CD4-positive, alpha-beta T cell treated with Interleukin-15 for 4 hours (primary cell): ENCODE measurements at places on chromosomes 5 and 9.

- no peak for DNase-seq
Measured at GRCh38 chr5:180129291-180130190, 58.0 kb upstream of the RNF130 start.

DNA sequence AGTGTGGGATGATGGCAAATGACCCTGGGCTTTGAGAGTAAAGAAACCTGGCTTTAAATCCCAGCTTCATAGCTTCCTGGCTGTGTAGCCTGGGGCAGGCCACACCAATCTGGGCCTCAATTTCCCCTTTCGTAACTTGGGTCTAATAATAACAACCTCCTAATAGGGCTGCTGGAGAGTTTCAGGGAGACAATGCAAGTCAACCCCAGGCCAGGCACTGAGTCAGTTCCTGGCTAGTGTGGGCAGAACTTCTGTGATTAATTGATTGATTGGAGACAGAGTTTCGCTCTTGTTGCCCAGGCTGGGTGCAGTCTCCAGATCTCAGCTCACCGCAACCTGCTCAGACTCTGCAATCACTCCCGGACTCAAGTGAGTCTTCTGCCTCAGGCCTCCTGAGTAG is 3.3 kb upstream of the SH2D3C start:
- DNase-seq: no peak

DNA sequence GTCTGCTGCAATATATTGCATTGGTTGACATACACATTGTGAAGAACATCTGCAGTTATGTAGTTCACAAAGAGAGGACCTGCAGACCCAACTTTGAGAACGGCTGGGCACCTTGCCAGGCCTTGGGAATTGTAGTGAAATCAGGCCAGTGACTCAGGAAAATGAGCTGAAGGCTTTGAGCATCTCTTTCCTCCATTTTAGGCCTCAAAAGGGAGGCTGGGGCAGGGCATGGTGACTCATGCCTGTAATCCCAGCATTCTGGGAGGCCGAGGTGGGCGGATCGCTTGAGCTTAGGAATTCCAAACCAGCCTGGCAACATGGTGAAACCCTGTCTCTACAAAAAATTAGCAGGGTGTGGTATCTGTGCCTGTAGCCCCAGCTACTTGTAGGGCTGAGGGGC is 1.4 kb upstream of the IPPK start:
- no peak for DNase-seq

GRCh38 chr9:8863886-8864544 is 1064.4 kb upstream of the DMAC1 start:
- DNase-seq: no peak

DNA sequence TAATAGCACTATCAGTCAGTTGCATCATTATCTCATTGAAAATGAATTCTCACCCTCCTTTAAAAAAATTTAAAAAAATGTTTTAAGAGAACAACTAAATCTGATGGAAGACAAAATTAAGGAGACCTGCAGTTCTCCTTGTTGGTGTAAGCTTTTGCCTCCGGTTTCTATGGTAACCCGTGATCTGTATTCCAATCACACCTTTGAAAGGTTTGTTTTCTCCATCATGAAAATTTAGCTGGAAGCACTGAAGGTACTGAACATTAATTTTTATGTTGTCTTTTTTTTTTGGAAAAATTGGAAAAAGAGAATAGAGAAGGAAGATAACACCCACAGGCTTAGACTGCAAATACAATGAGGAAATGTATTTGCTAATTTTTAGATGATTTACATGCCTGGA is 2.5 kb upstream of the BASP1 start:
- no peak for DNase-seq

DNA sequence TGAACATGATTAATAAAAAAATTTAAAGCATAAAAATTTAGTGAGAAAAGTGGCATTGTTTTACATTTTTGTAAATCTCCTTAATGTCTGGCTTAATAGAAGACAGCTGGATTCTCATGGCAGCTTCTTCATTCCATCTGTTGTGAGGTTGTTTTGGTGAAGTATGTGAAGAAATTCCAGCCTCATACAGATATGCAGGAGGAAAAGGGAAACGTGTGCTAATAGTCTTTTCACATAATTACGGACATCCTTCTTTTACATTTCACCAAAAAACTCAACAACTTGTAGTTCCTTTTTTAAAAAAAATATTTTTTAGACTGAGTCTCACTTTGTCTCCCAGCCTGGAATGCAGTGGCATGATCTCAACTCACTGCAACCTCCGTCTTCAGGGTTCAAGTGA is 46.9 kb downstream of the HACD4 start:
- DNase-seq: no peak

DNA sequence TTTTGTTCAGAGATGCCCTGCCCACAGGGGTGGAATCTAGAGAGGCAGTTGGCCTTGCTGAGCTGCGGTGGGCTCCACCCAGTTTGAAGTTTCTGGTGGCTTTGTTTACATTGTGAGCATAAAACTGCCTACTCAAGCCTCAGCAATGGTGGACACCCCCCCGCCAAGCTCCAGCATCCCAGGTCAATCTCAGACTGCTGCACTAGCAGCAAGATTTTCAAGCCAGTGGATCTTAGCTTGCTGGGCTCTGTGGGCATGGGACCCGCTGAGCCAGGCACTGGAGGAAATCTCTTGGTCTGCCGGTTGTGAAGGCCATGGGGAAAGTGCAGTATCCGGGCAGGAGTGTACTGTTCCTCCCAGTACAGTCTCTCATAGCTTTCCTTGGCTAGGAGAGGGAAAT is 55.5 kb downstream of the MINAR2 start:
- no peak for DNase-seq

DNA sequence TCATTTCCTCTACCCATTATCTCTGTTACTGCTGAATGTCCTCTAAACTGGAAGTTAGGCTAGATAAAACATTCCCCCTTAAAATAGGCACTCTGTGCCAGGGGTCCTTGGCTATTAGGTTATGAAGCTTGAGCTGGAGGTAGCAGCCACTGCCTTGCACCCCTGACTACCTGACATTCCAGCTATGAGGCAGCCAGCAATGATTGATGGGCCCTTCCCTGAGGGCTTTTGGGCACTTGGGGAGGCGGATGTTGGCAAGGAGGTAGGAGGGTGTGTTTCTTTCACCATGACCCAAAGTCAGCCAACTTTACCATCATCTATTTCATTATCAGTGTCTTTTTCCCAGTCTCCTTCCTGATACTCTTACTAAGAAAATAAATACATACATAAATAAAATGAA is 17.1 kb downstream of the TARS1 start:
- no peak for DNase-seq

DNA sequence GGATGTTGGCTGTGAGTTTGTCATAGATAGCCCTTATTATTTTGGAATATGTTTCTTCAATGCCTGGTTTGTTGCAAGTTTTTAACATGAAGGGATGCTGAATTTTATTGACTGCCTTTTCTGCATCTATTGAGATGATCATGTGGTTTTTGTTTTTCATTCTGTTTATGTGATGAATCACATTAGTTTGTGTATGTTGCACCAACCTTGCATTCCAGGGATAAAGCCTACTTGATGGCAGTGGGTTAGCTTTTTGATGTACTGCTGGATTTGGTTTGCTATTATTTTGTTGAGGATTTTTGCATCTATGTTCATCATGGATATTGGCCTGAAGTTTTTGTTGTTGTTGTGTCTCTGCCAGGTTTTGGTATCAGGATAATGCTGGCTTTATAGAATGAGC is 225.6 kb downstream of the PCSK1 start:
- DNase-seq: no peak

GRCh38 chr5:26329562-26330189 is 708.7 kb downstream of the CDH9 start:
- DNase-seq: no peak

DNA sequence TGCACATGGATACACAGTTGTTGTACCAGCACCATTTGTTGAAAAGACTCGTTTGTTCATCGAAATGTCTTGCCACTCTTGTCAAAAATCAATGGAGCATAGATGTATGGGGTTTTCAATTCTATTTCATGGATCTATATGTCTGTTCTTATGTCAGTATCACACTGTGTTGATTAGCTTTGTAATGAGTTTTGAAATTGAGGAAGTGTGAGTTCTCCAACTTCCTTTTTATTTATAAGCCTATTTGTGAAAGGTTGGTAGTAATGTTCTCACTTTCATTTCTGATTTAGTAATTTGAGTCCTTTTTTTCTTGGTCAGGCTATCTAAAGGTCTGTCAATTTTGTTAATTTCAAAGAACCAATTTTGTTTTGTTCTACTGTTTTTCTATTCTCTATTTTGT is 26.1 kb downstream of the ZNF510 start:
- no peak for DNase-seq

DNA sequence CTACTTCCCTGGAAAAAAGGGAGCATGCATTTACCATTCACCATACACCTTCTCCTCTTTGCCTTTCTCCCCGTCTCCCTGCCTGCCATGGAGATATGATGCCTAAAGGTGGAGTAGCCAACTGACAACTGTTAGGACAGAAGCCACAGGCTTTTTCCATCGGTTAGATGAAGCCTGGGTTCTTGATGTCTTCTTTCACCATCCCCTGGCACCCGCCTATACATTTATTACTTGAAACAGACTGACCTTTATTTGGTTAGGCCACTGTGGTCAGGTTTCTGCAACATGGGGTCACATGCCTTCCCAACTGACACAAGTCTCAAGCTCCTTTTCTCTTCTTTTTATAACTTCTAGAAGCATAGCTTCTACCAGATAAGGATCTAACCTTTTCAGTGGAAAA is 7.1 kb downstream of the LCP2 start:
- no peak for DNase-seq

DNA sequence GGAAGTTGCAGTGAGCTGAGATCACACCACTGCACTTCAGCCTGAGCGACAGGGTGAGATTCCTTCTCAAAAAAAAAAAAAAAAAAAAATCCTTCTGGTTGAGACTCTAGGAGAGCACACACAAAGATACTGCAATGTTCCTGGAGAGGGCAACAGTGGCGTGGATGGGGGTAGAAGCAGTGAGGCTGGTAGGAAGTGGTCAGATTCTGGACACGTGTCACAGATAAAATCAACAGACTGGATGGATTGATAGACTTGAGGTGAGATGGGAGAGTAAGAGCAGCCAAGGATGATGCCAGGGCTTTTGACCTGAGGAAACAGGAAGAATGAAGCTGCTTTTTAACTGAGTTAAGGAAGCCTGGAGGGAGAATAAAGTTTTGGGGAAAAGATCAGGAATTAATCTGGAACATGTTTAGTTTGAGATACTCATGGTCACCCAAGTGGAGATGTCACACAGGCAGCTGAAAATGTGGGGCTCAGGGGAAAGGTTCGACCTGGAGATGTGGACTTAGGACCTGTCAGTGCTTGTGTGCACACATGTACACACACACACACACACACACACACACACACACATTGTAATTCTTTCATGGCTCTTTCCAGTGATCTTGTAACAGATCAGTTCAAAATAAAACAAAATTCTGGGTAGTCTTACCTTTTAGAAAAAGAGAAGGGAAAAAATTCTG is 88.1 kb downstream of the FANCC start:
- no peak for DNase-seq

GRCh38 chr5:180670586-180671359 is 21.4 kb upstream of the FLT4 start:
- DNase-seq: peak; percentile 36

GRCh38 chr5:25481463-25481862 is 836.7 kb upstream of the CDH10 start:
- DNase-seq: no peak

GRCh38 chr5:81202655-81203054 is 30.5 kb upstream of the CKMT2 start:
- DNase-seq: no peak

- DNase-seq: no peak
Measured at GRCh38 chr5:141869514-141869913, 8.7 kb downstream of the PCDH1 start.

DNA sequence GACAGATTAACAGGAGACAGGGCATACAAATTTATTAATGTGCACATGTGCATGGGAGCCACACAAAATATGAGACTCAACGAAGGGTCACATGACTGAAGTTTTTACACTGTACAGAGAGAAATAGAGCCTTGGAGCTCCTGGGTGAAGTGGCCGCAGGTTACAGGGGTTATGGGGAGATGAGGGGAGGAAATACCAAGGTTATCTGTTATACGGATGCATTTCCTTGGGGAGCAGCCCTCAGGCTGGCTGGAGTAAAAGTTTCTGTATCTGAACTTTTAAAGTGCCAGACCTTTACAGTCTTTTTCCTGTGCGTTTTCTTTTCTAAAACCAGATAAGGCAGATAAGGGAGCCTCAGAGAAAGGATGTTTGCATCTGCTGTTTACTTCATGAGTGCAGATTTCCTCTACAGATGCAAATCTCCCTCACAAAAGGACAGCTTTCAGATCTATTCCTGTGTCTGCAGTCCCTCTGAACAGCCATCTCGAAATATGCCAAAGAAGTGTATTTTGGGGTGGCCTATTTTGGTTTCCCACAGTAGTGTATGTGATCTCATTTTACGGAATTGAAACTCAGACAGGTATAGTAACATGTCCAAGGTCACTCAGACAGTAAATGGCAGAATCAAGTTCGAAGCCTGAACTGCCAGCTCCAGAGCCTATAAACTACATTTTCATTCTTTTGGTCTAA is 139.3 kb upstream of the FBXL17 start:
- DNase-seq: no peak

- DNase-seq: no peak
Measured at GRCh38 chr5:17917465-17917864, 283.2 kb downstream of the TAF11L14 start.

DNA sequence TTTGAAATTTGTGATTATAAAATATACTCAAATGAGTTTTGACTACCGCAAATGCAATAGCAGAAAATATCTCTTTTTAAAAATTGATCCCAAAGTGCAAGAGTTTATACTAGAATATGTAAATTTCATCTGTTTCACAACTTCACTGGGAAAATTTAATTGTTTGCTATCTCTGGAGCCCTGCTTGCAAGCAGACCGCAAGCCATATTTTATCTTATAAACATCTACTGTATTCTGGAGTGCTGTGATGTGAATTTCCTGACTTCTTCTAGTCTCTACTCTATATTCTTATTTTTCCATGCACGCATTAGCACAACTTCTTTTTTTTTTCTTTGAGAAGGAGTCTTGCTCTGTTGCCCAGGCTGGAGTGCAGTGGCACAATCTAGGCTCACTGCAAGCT is 98.7 kb downstream of the DROSHA start:
- no peak for DNase-seq

- no peak for DNase-seq
Measured at GRCh38 chr9:87602933-87603643, 105.4 kb downstream of the DAPK1 start.

- DNase-seq: no peak
Measured at GRCh38 chr9:95770653-95771131, 104.8 kb upstream of the ERCC6L2 start.
